ENCODE measurements at places on chromosomes 7 and 10.

DNA sequence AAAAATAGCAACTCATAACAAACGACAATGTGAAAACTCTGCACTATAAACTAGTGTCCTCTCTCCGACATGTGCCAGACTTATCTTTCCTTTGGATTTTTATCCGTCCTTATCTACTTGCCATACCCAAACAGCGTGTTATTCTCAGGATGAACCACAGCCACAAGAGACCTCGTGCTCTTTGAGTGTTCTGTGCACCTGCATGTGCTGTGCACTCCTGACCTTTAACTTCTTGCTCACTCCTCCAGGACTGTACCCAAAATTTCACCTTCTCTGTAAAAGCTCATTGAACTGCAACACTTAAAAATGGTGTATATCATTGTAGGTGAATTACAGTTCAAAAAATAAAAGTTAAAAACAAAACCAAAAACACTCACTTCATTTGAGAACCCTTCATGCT is 58.0 kb upstream of the SLC35G1 start:
- DNase-seq: no peak

DNA sequence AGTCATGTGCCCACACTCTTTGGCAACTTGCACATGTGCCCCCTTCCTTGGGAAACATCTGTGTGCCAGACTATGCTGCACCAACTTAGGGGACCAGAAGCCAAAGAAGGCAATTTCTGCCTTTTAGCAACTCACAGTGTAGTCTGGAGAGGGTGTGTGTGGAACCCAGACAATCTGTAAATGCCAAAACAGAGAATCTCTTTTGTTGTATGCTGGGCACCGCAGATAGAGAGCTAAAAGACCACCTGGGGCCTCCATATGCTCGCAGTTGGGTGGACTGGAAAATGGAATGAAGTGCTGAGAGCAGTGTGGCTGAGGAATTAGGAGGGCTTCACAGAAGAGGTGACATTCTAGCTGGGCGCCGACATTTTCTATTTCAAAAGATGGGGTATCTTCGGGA is 26.4 kb downstream of the UBTD1 start:
- no peak for DNase-seq

DNA sequence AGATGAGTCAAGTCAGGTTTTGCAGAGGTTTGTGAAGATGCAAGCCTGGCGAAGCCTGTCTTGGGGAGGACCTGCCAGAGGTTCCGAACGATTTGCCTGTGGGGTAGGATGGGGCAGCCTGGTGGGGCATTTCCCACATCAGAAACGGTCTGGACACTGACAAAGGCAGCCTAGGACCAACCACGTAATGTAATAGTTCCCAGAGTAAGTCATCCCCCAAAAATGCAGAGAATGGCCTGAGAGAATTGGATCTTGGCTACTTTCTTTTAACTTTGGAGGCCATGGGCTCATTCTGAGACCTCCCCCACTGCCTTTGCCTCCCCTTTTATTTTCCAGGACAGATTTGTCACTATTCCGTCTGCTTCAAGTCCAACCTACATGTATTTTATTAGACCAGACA is 168.9 kb upstream of the SH2B2 start:
- DNase-seq: no peak

GRCh38 chr7:36613031-36613614 is 111.2 kb downstream of the AOAH start:
- no peak for DNase-seq

- DNase-seq: no peak
These were observed 13.5 kb downstream of the KCNH2 start for GRCh38 chr7:150964593-150965111.

DNA sequence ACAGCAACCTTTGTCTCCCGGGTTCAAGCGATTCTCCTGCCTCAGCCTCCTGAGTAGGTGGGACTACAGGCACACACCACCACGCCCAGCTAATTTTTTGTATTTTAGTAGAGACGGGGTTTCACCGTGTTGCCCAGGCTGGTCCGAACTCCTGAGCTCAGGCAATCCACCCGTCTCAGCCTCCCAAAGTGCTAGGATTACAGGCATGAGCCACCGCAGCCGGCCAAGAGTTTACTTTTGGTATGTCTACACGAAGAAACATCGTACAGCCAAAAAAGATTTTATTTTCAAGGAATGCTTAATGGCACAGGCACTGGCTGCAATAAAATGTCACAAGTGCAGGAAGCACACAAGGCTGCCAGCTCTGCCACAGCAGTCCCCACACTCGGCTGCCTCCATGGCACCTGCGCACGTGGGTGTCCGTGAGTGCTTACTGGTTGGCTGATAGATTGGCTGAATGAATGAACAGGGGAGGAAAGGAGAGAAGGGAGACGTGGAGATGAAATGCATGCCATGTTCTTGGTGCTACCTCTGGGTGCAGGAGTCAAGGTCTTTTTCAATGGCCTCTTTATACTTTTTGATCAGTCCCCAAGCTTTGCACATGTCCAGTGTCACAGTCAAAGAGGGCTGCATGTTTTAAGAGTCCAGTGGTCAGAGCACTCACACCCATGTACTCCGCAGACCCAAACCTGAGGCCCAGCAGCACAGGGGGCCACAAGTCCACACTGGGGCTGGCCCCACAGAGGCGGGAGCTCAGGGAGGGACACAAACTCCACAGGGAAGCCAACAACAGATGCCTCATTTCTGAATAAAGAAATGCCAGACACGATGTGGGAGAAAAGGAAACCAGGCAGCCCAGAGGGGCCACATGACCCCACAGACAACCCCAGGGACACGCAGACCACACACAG is 198.2 kb downstream of the MAD1L1 start:
- no peak for DNase-seq

DNA sequence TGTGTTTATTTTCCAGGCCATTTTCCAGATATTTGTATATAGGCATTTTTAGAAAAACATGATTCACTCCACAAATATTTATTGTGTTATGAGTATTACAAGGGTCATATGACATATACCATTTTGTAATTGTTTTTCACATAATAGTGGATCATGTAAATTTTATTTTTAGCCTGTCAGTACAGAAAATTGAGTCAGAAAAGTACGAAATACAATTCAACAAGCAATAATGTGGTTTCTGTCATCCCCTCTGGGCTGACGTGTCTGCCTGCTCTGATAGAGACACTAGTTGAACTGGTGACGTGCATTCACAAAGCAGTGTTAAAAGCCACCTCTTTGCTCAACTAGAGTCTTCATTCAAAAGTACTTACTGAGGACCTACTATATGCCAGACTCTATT is 97.9 kb upstream of the STEAP1B start:
- DNase-seq: no peak

GRCh38 chr10:72098836-72099599 is 10.7 kb upstream of the SPOCK2 start:
- DNase-seq: no peak

- DNase-seq: no peak
These were observed 19.3 kb downstream of the IL15RA start for GRCh38 chr10:5958077-5958476.

- DNase-seq: no peak
These were observed 258.6 kb downstream of the CXCL12 start for GRCh38 chr10:44126291-44126717.

DNA sequence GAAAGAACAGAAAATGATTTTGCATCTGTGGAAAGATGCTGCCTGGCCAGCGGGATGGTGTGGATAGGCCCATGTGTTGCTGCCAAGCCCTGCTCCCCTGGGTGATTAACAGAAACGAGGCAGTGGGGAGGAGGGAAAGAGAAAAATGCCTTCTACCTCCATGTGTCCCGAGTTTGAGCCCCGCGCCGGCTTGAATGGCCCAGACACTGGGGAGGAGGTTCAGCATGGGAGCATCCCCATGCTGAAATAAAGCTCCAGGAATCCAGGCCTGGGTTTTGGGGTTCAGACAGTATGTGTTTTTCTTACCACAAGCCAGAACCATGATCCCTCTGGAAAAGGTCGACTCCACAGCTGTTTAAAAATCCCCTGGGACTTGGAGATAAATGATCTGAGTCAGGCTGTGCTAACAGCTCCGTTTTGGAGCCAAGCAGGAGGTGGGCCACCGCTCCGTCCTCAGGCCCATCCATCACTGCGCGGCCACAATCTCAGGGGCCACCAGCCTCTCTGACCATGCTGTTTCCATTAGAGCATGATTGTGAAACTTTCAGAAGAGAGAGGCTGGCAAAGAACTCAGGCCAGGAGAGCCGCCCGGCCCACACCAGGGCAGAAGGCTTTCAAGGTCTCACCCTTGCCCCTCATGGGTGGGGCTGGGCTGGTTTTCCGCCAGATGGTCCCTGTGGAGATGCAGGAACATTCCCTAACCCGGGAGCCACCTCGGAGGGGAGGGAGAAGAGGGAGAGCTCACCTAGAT is 299.7 kb downstream of the ZEB1 start:
- DNase-seq: no peak

GRCh38 chr10:47214520-47214919 is 85.5 kb upstream of the GDF10 start:
- no peak for DNase-seq

Data from suppressor macrophage (primary cell).